ENCODE measurements at places on chromosomes 13 and 19.

DNA sequence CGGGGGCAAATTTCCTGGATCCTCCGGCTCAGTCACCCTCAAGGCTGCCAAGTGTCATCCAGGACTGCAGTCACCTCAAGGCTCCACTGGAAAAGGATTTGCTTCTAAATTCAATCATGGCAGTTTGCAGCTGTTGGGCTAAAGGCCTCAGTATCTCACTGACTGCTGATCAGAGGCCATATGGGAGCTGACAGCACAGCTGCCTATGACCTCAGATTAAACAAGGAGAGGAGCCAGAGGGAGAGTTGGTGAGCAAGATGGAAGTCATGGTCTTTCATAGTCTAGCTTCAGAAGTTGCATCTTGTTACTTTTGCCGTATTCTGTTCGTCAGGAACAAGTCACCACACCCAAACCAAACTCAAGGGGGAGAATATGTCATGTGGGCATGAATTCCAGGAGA lies 849.7 kb downstream of the UQCRFS1 start:
- no peak for DNase-seq

- DNase-seq = no peak
Observed at GRCh38 chr13:71524613-71525304, 342.2 kb downstream of the DACH1 start.

DNA sequence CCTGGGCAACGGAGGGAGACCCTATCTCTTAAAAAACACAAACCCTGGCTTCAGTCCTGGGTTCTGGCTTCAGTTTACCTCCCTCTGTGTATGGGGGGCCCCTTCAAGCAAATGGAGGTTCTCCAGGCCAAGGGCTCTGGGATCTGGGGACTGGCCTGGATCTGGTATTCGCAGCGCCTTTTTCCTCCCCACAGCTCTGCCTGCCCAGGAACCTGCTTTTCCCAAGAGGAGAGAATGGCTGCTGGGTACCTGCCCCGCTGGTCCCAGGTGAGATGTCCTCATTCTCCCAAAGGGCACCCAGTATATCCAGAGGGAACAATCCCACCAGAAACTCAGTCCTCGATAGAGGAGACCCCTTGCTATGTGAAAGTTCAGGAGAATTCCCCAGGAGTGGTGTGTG lies 3.2 kb downstream of the ZNF554 start:
- DNase-seq = no peak

GRCh38 chr13:73809561-73809960 lies 324.6 kb downstream of the KLF12 start:
- DNase-seq = no peak

- no peak for DNase-seq
Observed at GRCh38 chr19:45348367-45349125, 8.0 kb downstream of the KLC3 start.

GRCh38 chr19:45772130-45772840 lies 3.2 kb upstream of the SIX5 start:
- DNase-seq = no peak

- DNase-seq = no peak
Observed at GRCh38 chr13:30739761-30740642, 4.7 kb downstream of the ALOX5AP start.

DNA sequence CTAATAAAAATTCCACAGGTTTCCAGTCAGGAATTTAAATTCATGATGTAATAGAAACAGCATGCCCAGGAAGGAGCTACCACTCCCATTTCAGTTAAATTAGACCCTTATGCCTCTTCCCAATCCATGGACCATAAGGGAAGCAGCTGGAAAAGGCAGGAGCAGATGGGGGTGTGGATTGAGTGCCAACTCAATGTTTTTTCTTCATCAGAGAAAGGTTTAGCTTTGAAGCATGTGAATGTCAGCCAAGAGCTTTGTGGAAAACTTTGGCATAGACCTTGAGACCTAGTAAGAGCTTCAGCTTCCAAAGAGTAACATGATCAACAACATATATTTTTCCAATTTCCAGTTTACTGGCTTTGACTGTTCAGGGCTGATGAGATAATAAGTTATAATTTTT lies 2139.9 kb downstream of the PCDH9 start:
- no peak for DNase-seq

DNA sequence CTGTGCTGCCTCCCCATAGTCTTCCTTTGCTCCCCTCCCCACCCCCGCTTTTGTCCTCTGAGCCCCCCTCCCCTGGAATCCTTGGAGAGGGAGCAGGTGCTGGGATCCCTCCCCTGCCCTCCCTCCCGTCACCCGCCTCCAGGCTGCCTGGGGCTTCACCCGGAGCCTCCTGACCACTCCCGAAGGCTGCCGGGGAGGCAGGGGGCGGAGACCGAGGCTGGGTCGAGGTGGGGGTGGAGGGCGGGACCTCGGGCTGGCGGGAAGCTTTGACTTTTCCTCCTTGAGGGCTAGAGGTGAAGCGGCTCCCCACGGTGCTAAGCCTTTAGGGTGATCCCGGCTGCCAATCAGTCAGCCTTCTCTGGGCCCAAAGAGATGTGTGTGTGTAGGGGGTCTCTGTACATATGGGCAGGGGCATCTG lies 1.5 kb downstream of the KMT5C start:
- no peak for DNase-seq

- DNase-seq = no peak
Observed at GRCh38 chr19:10138879-10139795, 19.4 kb upstream of the EIF3G start.

- no peak for DNase-seq
Observed at GRCh38 chr19:13727798-13728197, 36.5 kb upstream of the MRI1 start.

GRCh38 chr13:94195715-94196114 lies 283.8 kb downstream of the DCT start:
- DNase-seq = no peak

DNA sequence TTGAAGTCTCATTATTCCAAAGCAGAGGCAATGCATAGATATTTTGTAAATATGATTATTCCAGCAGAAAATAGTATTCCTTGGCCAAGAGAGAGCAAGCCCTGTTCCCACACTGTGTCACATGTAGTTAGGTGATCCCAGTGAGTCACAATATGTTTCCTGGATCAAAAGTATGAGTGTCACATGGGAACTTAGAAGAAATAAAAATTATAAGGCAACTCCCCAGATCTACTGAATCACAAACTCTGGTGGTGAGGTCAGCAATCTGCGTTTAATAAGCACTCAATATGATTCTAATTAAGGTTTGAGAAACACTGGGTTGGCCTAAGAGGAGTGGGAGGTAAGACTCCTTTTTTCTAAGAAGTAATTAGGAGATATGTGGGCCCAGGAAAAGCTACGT lies 1504.5 kb upstream of the PCDH20 start:
- no peak for DNase-seq

DNA sequence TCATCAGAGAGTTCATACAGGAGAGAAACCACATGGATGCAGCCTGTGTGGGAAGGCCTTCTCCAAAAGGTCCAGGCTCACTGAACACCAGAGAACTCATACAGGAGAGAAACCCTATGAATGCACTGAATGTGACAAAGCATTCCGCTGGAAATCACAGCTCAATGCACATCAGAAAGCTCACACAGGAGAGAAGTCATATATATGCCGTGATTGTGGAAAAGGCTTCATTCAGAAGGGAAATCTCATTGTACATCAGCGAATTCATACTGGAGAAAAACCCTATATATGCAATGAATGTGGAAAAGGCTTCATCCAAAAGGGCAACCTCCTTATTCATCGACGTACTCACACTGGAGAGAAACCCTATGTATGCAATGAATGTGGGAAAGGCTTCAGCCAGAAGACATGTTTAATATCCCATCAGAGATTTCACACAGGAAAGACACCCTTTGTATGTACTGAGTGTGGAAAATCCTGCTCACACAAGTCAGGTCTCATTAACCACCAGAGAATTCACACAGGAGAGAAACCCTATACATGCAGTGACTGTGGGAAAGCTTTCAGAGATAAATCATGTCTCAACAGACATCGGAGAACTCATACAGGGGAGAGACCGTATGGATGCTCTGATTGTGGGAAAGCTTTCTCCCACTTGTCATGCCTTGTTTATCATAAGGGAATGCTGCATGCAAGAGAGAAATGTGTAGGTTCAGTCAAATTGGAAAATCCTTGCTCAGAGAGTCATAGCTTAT lies 17.7 kb downstream of the ZNF613 start:
- no peak for DNase-seq

DNA sequence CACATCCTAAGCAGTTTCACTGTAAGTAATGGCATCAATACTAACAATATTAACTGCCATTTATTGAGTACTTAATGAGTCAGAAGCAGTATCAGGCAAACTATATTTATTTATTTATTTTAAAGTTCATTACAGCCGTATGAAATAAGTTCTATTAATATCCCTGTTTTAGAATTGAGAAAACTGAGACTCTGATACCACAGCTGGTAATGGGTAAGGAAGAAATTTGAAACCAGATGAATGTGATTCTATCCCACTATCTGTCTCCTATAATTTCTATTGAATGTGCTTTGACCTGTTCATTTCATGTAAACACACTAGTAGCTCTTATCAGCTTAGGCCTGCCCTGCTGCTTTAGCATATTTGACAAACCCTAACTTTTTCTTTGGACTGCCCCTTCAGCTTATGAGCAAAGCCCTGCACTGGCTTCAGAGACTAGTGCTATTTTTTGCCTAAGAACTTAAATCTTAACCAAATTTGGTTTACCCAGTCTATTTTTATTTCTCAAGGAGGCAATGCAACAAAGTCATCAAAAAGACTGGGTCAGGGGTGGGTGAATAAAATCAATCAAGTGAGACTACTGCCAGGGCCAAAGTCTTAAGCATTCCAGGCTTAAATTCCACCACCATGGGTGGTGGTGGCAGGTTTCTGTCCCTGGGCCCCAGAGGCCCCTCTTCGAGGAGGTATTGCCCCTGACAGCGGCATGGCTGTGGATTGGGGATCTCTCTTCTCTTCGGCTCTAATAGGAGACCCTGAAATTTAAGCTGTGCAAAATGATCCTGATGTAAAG lies 143.4 kb downstream of the DLEU7 start:
- no peak for DNase-seq

- DNase-seq = no peak
Observed at GRCh38 chr19:34359954-34360315, 5.1 kb upstream of the GPI start.

DNA sequence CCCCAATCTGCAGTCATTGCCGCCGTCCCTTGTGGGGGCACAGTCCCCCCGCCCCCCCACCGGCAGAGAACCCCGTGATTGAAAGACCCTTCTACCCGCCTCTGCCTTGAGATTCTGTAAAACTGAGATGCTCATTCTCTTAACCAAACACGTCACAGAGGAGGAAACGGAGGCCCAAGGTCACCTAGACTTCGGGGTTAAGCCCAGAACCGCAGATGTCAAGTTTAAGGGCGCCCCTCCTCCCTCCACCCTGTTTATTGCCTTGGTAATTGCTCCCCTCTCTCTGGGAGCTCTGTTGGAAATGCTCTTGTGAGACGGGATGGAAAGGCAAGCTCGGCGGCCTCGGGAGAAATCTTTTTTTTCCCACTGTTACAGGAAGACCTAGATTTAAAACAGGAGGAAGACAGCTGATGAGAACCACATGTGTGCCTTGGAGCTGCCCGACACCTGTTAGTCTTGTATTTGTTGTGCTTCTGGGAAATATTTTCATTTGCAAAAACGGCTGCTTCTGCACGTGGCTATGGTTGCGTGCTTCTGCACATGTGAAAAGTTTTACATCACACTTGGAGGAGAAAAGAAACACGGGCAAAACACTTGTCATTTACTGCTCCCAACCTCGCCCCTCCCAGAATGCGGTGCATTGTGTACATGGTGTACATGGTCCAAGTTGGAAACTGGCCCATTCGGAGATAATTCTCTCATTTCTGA lies 1.1 kb upstream of the MED26 start:
- DNase-seq = no peak

- DNase-seq = no peak
Observed at GRCh38 chr13:102693776-102694175, 1.1 kb downstream of the METTL21C start.

GRCh38 chr19:55206664-55207500 lies 2.4 kb downstream of the PTPRH start:
- DNase-seq = no peak

DNA sequence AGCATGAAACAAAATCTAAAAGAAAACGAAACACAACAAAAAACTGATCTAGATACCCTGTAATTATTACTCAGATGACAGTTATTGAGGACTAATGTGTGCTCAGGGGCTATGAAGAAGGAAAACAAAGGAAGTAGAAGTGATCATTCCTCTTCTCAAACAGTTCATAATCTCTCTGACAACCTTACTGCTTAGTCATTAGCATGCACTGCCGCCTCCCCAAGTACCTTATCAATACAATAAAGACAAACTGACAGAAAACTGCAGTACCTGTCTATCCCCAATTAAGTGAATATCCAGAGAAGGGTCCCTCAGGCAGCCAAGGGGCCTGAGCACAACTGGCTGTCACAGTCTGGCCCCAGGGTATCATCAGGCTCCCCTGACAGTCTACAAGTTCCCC lies 22.0 kb upstream of the POU4F1 start:
- DNase-seq = no peak

GRCh38 chr13:97189928-97190327 lies 32.2 kb upstream of the MBNL2 start:
- DNase-seq = no peak

GRCh38 chr19:13872695-13873389 lies 4.1 kb upstream of the NANOS3 start:
- DNase-seq = no peak

- no peak for DNase-seq
Observed at GRCh38 chr13:113001241-113002140, 32.5 kb downstream of the MCF2L start.

DNA sequence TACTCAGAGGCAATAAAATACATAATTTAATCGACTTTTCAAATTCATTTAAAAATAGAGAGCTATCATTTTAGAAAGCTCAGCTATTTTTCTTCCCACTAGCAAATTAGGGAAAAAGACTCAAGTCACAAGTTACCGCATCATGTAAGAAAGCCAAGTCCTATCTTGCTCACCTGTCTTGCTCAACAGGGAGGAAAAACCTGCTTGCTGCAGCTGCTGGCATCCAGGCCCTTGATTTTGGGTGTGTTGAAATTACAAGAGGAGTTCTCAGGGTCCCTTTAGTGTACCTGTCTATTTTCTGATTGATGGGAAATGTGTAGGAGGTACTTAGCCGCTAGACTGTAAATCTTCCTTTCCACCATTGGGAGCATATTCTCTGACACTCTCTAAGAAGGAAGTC lies 22.2 kb downstream of the SLC10A2 start:
- DNase-seq = no peak

DNA sequence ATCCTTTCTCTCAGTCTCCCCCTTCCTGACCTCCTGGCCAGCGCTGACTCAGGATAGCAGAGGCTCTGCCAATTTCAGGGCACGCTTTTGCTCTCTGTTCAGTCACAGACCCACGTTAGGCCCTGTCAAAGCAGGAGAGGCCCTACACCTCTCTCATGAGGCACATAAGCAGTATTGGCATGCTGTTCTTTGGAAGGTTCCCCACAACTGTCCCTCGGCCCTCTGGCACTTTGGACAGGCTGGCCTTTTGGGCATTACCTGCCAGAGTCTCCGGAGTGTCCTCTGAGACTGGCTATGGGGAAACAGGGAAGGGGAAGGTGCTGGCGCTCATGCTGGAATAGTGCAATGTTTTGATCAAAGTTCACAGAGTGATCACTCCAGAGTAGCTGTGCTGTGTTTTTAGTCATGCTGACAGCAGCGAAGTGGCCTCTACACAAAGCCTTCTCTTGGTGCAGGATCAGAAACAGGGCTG lies 23.7 kb upstream of the UBE2L5 start:
- no peak for DNase-seq

All from CD8-positive, alpha-beta memory T cell (primary cell).